ENCODE measurements at places on chromosomes 1 and 21.
A peak's percentile ranks its signal among the peaks of the same experiment; 100 is the strongest.

- DNase-seq = no peak
Observed at GRCh38 chr1:62900566-62900965, 116.6 kb downstream of the ATG4C start.

- no peak for DNase-seq
Observed at GRCh38 chr1:228821252-228821651, 86.0 kb downstream of the RHOU start.

DNA sequence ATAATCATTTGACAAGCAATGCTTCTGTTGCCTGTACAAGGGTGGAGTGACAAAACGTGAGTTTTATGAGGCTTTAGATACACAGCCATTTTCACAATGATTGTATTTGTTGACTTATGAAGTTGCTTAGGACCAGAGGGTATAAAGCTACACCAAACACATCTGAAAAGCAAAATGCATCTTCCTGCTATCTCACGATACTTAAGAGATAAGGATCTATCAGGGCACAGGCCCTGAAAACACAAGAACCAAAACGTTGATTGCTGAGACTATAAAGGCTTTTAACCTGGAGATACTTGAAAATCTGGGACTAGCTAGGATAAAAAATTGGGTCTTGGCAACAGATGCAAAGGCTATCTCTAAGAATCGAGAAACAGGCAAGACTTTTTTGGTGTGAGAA, 115.7 kb downstream of the SLC5A9 start:
- DNase-seq = no peak

- DNase-seq = no peak
Observed at GRCh38 chr1:231423648-231424047, 1.6 kb upstream of the EGLN1 start.

GRCh38 chr1:41713141-41713540, 205.6 kb downstream of the HIVEP3 start:
- no peak for DNase-seq

DNA sequence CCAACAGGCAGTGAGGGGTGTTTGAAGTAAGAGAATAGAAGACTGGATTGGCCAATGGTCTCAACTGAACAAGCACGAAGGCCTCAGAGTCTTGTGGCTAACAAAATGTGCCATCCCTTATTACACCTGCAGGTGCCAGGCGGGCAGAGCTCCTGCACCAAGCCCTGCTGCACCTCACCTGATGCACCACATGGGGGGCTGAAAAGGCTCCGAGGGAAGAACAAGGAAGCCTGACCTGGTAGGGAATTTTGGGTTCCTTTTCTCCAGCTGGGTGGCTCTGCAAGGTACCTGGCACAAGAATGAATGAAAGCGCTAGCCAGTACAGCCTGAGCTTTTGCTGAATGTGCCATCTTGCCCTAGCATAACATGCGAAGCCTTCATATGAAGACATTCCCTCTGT, 9.7 kb downstream of the HSD3B1 start:
- no peak for DNase-seq

DNA sequence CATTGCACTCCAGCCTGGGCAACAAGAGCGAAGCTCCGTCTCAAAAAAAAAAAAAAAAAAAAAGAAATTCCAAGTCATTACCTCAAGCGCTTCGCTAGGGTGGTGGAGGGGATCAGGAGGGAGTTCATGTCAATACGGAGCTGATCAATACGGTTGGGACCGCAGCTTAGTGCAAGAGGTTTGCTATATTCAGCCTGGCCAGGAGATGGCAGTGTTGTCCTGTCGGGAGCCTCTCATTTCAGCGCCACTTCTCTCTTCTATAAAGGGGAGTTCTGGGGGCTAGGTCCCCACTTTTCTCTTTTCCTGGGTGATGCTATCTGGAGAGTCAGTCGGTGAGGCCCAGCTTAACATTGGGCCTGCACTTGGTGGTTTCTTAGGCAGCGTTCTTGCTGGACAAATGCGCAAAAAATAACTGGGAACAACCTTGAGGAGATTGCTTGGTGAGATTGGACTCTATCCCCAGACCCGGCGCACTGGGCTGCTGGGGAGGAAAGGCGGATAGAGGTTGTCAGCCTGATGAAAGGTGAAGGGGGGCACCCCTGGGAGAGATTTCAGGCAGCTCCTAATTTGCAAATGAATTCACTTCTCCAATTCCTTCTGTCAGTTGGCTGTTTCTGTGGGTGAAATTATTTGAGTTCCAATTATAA, 40.4 kb downstream of the KIAA0040 start:
- peak; percentile 56 for DNase-seq

- DNase-seq = no peak
Observed at GRCh38 chr21:35149698-35150097, 100.6 kb upstream of the RUNX1 start.

- no peak for DNase-seq
Observed at GRCh38 chr1:6129313-6129712, 50.8 kb downstream of the CHD5 start.

GRCh38 chr1:51523931-51524330, 4.9 kb upstream of the EPS15 start:
- DNase-seq = no peak

GRCh38 chr1:214568328-214568727, 16.9 kb upstream of the PTPN14 start:
- DNase-seq = no peak

DNA sequence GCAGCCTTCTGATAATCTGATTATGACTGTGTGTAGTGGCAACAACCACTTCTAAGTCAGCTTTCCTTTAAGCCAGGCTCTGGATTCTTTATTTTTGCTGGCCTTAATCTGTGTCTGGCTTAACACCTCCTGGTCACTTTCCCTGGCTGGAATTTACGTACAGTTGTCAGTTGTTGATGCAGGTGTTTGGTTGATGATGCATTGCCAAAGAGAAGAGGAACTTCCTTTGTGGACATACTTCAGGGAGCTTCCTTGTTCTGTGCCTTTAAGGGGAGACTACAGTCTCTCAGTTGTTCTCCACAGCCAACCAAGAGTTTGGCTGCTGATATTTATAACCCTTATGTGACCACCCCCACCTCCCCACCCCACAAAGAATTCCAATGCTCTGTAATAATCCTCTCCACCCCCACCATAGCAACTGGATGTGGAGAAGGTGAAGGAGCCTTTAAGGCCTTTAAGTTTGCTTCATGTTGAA, 96.0 kb upstream of the BMP8A start:
- DNase-seq = peak; percentile 67

GRCh38 chr1:22806584-22806983, 95.9 kb downstream of the EPHB2 start:
- DNase-seq = no peak

- no peak for DNase-seq
Observed at GRCh38 chr1:214002060-214002459, 14.3 kb downstream of the PROX1 start.

DNA sequence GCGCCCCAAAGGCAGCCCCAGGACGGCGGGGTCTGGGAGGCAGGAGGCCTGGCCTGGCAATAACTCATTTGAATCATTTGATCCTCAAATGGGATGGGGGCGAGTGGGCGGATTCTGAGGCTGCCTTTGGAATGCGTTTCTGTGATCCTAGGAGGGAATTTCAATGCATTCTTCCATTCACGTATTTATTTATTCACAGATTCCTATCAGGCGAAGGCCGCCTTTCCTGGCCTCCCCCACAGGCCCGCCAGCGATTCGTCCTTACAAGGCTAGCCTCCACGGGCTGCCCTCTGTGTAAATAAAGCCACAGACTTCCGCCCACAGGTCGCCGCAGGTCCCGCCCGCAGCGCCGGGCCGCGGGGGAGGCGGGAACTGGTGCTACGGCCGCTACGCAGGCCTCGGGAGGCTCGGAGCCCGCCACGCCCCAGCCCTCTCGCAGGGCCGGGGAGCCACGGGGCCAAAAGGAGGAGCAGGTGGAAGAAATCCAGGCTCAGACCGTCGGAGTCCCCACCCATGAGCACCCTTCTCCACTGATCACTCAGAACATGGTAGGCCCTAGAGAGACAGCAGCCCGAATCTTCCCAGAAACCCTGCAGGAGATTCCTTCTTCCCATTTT, 31.3 kb upstream of the JUN start:
- peak; percentile 40 for DNase-seq

DNA sequence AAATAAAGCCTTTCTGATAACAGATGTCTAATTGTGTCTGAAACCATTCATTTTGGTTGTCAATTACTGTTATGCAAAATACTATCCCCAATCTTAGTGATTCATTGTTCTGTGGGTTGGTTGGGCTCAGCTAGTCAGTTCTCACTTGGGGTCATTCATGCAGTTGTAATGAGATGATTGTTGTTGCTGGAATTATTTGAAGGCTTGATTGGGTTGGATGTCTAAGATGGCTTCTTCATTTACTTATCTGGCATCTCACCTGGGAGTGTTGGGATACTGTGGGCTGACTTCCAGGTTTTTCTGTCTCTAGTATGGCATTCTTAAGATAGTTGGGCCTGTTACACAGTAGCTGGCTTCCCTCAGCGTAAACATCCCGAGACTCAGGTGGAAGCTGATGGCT, 217.8 kb upstream of the B3GALT2 start:
- DNase-seq = no peak

GRCh38 chr1:185426848-185427247, 109.8 kb upstream of the IVNS1ABP start:
- DNase-seq = no peak

GRCh38 chr1:174352883-174353608, 94.7 kb upstream of the GPR52 start:
- no peak for DNase-seq

- peak; percentile 20 for DNase-seq
Observed at GRCh38 chr1:54335755-54336108, 70.5 kb downstream of the SSBP3 start.

DNA sequence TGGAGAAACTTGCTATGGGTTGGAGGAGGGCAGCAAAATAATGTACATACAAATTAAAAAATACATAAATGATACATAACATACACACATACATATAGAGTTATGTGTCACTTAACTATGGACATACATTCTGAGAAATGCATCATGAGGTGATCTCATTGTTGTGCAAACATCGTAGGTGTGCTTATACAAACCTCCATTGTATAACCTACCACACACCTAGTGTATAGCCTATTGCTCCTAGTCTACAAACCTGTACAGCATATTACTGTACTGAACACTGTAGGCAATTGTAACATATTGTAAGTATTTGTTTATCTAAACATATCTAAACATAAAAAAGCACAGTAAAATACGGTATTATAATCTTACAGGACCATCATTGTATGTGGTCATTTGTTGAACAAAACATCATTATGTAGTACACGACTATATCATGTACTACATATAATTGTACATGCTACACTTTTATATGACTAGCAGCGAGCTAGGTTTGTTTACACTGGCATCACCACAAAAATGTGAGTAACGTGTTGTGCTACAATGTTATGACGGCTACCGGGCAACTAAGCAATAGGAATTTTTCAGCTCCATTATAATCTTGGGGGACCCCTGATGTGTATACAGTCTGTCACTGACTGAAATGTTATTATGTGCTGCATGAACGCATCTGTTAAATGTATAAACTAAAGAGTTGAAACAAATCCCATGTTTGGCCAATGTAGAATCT, 35.5 kb downstream of the ITGB3BP start:
- DNase-seq = no peak

DNA sequence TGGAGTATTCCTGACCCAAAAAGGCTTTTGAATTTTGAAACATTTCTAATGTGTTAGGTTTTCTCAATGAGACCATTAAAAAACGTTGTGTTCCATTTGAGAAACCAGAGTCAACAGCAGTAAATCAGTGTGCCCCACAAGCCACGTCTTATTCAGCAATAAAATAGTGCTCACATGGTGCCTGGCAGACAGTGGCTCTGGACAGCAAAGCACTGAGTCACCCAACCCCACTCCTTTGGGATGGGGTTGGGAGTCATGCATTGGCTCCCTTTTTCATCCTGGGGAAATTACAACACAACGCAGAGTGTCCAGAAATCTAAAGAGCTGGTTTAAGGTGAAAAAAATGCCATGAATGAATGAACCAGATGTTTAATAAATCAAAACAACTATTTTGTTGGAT, 46.5 kb downstream of the KCNJ15 start:
- DNase-seq = no peak

GRCh38 chr1:8835941-8836643, 18.7 kb upstream of the RERE start:
- DNase-seq = no peak

DNA sequence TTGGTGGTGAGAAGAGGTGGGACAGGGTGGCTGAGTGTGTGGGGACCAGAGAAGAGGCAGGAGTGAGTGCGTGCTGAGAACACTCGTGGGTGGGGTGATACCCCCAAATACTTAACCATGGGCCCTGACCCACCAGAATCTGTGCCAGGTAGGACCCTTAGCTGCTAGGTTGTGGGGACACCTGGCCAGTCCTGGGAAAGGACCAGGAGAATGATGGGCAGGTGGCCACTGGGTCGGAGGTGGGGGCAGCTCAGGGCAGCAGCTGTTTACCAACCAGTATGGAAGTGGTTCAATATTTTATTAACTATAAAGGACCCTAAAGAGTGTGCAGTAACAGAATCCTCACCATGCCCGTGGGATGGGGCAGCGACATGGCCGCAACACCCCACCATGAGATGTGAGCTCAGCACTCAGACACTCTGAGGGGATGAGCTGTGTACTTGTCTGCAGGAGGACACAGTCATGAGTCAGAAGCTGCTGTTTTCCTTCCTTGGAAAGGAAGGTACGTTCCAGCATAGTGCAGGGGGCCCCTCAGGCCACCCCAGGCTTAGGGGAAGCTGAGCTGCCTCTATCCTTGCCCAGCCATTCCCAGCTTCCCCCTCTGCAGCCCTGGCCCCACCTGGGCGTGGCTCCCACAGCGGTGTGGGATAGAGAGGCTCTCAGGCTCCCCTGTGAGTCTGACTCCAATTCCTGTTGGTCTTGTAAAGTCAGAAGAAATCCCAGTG, 25.4 kb downstream of the TEX35 start:
- no peak for DNase-seq

GRCh38 chr21:44510508-44511218, 29.3 kb downstream of the KRTAP10-1 start:
- peak; percentile 34 for DNase-seq

Data from Kasumi-1 (cell line).